ENCODE measurements at places on chromosomes 16 and 17.

DNA sequence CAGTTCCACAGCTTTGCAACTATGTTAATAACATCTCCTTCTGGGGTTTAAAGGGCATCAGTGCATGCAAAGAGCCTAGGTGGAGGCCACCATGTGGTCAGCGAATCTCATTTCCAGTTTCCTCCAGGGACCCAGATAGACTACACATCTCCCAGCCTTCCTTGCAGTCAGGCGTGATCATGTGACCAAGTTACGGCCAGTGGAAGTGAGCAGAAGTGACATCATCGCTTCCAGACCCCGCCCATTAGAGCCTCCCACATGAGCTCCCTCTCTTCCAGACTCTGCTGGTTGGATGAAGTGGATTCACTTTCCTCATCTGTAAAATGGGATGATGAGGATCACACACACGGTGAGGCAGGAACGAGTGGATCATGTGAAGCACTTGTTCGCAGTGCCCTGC is 27.4 kb upstream of the KDM8 start:
- DNase-seq: no peak

DNA sequence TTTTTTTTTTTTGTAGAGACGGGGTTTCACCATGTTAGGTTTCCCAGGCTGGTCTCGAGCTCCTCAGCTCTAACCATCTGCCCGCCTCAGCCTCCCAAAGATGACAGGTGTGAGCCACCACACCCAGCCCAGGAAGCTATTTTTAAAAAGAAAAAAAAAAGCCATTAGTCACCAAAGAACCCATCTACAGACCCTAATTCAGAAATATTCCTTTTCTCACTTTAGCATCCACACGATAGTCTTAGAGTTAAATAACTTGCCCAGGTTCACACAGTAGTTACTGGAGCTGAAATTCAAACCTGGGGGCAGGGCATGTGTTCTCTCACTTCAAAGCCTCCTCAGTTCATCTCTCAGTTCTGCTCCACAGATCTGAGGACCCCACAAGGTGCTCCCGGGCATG is 70.3 kb upstream of the NOL11 start:
- DNase-seq: no peak

- DNase-seq: no peak
Measured at GRCh38 chr17:80793851-80794267, 197.8 kb upstream of the CHMP6 start.

DNA sequence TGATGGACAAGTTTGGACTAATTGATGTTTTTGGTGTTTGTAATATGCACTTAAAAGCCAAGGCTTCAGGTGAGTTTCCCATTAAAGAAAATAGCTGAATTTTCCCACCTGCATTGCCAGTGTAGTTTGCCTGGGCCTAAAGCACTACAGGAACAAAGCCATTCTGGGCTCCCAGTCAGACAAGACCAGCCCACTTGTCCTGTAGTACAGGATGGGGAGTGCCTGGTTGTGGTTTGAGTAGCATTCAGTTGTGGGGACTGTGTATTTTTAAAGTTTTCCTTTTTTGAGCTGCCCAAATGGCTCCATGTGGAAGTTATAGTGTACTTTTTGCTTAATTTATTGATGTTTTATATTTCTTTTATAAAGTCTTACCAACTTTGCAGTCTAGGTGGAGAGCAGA is 91.7 kb downstream of the TANGO6 start:
- no peak for DNase-seq

GRCh38 chr17:64739316-64740058 is 77.4 kb upstream of the SMURF2 start:
- no peak for DNase-seq

Measured in 8988T (cell line).